ENCODE measurements at places on chromosomes 5 and 9.

DNA sequence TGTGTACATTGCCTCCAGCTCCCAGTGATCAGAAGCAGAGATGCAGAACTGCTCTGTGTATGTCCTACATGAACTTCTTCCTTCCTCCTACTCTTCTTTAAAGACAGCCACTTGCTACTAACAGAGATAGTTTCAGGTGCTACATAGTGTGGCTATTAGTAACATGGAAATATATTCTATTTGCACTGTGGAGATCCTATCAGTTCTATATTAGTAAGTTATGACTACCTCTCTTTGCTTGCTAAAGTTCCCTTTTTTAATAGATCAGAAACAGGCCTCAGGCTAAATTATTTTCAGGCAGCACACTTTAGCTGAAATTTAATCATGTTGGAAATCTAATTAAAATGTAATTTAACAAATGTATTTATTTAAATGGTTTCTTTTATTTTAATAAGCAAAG lies 64.4 kb upstream of the TNFSF8 start:
- DNase-seq = no peak

GRCh38 chr9:78811622-78812276 lies 514.8 kb downstream of the PSAT1 start:
- no peak for DNase-seq

GRCh38 chr5:5061836-5062235 lies 78.3 kb upstream of the ADAMTS16 start:
- DNase-seq = no peak

DNA sequence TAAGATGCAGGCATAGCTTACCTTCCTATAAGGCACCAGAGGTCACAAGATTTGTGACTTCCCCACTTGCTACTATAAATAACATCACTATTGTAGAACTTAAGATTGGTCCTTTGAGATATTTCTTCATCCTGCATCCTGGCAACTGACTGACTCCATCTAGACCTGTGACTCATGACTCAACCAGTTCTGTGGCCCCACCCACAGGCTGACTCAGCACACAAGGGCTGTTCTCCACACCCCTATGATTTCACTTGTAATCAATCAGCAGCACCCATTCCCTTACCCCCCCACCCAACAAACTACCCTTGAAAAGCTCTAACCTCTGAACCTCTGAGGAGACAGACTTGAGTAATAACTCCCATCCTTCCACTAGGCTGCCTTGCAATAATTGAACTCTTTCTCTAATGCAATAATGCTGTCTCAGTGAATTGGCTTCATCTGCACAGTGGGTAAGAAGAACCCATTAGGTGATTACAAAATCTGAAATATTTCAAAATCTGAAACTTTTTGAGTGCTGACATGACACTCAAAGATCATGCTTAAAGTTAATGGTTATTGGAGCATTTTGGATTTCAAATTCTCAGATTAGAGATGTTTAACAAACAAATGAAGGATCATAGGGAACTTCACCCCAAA lies 296.7 kb downstream of the ARL15 start:
- no peak for DNase-seq

- DNase-seq = no peak
Measured at GRCh38 chr5:177405805-177406204, 3.6 kb downstream of the F12 start.

DNA sequence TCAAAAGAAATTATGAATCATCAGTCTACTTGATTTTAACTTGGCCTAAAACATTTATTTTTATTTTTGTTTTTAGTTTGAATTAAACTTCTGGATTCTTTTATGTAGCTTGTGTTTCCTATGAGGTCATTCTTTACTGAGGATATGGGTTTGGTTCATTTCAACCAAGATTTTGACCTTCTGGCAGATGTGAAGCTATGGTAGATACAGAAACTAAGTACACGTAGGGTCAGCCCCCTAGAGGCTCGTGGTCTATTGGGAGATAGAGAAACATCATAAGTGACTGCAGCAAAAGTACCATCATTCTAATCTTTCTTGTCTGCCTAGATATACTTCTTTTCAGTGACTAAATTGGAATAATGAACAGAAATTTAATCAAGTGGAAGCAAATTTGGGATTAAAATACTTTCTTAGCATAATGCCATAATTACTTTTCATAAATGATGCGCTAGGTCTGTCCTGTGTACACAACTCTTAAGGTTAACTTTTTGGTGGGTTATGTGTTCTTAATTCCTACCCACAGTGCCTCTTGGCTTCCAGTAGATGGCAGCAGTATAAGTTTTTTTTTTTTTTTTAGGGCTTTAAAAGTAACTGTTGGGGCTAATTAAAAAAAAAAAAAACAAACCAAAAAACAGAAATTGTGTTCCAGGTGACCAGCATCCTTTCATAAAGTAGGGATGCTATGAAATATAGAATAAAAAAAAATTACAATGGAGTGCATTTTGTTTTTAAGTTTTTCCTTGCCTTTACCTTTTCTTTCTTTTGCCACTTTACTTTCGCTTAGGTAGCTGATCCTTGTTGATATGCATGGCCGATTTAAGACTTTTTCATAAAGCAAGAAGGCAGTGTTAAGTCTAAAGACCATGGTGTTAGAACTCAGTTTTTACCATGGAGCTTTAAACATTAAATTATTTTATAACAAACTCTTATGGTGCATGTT lies 49.9 kb downstream of the LRRTM2 start:
- no peak for DNase-seq

DNA sequence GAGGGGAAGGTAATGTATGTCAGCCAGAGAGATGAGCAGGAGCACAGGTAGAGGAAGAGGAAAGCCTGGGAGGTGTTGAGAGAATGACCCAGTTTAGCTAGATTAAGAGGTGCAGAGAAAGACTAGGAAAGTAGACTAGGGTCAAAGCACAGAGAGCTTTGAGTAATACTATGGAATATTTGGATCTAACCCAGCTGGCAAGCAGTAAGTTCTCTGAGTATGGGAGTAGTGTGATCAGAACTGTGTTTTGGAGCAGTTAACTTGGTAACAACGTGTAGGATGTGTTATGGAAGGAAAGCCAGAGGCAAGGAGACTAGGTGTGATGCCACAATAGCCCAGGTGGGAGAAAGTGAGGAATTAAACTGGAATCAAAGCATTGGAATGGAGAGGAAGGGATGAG lies 84.9 kb upstream of the PTGER4 start:
- no peak for DNase-seq
